ENCODE measurements at places on chromosomes 3 and 15.

DNA sequence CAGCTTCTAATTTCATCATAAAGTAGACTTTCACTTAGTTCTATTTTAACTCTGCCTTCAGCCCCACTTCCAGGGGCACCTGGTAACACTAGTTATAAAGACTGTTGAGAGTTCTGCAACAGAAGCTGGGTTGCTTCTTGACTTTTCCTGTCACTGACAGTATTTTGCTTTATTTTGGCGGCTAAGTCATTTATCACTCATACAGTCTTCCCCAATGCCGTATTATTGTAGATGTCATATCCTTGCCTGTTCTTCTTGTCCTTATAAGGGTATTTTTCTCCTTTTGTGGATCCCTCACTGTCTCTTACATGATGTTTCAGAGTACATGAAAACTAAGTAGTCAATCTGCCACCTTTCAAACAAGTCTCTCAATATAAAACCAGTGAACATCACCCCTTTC lies 369.0 kb upstream of the PPP2R3A start:
- DNase-seq, result no peak

- no peak for DNase-seq
These were observed 99.0 kb downstream of the MEGF11 start for GRCh38 chr15:66154581-66154980.

- DNase-seq, result no peak
These were observed 993 bp upstream of the ISL2 start for GRCh38 chr15:76335307-76336253.

- DNase-seq, result no peak
These were observed 35.6 kb upstream of the SPTSSB start for GRCh38 chr3:161406594-161407555.

DNA sequence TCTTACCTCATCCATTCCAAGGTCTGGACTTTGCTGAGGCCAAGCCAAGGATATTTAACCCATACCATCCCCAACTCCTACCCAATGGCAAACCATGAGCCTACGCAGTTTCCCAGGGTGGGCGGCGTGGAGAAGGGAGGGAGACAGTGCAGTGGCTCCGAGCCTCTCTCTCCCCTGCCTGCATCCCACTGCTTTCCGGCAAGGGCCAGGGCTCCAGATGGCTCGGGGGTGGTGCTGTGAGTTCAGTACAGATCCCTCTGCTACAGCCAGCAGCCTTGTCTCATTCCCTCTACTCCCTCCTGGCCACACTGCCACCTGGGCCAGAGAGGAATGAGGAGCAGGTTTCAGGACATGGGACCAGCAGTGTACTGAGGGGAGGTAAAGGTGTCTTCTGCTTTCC lies 44.3 kb upstream of the APEH start:
- peak; percentile 79 for DNase-seq

DNA sequence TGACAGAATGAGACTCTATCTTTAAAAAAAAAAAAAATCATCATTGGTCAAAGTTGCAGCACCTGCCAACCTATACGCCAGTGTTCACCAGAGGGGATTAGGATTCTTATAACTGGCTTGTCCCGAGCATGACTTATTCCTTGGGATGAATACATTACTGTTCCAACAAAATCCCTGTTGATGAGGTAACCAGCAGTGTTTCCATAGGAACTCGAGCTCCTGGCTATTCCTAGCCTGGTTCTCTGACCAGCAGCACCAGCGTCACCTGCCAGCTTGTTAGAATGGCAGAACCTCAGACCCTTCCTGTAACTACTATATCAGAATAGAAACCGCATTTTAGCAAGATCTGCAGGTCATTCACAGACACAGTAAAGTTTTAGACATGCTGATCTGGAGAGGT lies 364.4 kb downstream of the PTPRG start:
- no peak for DNase-seq

DNA sequence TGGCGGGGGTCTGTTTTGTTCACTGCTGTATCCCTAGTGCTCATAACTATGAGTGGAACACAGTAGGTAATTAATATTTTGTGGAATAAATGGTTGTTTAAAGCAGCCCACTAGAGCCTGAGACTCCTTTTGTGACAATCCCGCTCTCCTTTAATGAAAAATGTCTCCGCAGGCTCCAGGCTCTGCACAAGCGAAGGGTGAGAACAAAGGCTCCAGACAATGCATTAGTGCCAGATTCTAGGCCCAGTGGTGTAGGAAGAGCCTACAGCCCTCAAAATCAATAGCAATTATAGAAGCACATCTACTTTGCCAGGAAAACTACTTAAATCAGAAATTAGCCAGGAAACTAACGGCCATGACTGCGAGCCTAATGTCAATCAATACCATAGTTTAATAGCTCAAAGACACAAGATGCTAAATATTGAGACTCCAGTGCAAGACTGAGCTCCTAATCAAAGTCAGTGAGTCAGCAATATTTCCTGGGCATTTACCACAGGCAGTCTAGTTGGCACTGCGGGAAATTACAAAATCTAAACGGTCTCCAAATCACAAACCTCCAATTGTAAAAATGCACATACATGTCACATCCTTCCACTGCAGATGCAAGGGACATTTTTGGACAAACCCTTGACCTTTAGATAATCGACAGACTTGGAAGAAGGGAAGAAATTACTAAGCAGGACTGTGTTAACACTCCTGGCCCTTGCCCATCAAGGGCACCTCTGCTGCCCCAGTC lies 2.3 kb downstream of the ANXA2 start:
- DNase-seq, result no peak

- no peak for DNase-seq
These were observed 11.7 kb upstream of the CP start for GRCh38 chr3:149233323-149233722.

Data from dorsolateral prefrontal cortex (tissue), 122 donors.